ENCODE measurements at places on chromosomes 2 and 18.

GRCh38 chr2:58734365-58734764 is 493.2 kb upstream of the FANCL start:
- DNase-seq = no peak

- no peak for DNase-seq
These were observed 151.7 kb upstream of the KLF7 start for GRCh38 chr2:207317378-207317984.

GRCh38 chr2:189618197-189618596 is 37.6 kb upstream of the SLC40A1 start:
- no peak for DNase-seq

DNA sequence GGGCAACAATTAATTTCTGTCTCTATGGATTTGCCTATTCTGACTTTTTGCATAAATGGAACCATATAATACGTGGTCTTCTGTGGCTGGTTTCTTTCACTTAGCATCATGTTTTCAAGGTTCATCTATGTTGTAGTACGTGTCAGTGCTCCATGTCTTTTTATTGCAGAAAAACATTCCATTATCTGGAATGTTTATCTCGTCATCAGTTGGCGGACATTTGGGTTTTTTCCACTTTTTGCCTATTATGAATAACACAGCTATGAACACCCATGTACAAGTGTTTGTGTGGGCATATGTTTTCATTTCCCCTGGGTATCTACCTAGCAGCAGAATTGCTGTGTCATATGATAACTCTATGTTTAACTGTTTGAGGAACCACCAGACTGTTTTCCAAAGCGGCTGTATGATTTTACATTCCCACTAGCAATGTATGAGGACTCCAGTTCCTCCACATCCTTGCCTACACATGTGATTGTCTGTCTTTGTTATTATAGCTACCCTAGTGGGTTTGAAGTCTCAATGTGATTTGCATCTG is 49.9 kb downstream of the MYO7B start:
- DNase-seq = no peak

DNA sequence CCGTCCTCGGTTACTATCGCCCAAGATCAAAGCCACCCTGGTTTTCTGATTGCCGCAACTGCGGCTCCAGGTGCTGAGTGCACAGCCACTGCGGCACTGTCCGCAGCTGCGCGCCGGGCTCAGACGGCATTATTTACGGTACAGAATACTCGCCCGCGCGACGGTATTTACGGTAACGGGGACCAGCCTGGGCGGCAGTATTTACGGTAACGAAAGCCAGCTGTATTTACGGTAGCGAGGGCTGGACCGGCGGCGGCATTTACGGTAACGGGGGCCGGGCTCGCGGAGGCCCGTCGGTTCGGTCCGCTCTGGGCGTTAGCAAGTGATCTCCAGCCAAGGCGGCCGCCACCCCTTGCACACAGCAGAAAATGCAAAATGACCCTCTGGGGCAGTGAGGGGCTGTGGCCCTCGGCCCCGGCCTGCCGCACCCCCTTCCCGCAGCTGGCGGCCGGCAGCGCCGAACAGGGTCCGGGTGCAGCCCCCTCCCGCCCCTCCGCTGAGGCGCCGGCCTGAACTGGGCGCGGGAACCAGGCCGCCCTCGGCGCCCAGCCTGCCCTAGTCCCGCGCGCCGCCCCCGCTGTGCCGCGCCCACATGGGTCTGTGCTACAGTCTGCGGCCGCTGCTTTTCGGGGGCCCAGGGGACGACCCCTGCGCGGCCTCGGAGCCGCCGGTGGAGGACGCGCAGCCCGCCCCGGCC is at the start of gene GNAL:
GNAL (plus strand) TSS at position 293 of the 697 bp plus-strand sequence; CDS start at position 593, 300 bp downstream.
- DNase-seq = peak; percentile 27

- no peak for DNase-seq
These were observed 157.0 kb upstream of the RND3 start for GRCh38 chr2:150644298-150645067.

- no peak for DNase-seq
These were observed 249.9 kb downstream of the EIPR1 start for GRCh38 chr2:3127710-3128109.

DNA sequence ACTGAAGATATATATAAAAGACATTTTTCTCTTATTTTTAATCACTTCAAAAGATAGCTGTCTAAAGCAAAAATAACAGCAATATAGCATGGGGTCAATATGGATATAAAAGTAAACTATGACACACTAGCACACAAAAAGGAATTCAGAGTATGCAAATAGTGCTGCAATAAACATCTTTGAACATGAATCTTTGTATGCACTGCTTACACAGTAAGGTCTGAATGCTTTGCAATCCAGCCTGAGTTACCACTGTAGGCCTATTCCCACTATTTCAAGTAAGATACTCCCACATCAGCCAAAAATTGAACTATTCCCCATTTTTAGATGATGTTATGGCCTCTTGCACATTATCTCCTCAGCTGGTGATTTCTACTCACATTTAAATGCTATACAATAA is 27.4 kb upstream of the ERCC3 start:
- DNase-seq = no peak

- DNase-seq = no peak
These were observed 766 bp downstream of the MFF start for GRCh38 chr2:227325839-227326195.

GRCh38 chr2:127220102-127220767 is at the start of gene CYP27C1:
CYP27C1 (minus strand) TSS chr2:127220299; CDS start chr2:127220270, 29 bp downstream.
- no peak for DNase-seq

DNA sequence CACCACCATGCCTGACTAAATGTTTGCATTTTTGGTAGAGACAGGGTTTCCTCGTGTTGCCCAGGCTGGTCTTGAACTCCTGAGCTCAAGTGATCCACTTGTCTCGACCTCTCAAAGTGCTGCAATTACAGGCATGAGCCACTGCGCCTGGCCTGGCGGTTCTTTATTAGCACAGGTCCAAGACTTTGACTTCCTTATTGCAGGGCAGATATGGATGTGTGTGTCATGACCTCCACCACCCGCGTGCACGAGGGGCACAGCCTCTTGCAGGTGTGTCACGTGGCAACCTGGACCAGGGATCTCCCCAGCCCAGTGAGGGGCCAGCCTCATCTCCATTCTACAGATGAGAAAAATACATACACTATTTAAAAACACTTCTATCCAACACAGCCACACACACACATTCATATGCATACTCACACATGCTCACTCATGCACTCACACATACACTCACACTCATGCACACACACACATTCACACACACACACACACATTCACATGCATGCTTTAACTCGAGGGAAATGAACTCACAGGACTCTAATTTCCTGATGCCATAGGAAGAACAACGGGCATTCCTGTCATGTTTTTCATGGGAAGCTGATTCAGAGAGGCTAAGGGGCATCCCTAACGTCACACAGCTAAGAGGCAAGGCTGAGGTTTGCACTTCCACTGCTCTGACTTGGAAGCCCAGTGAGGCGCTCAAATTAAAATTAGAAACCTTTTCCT is 38.8 kb downstream of the RRM2 start:
- no peak for DNase-seq

GRCh38 chr2:207747653-207748560 is 21.8 kb downstream of the FZD5 start:
- DNase-seq = no peak

GRCh38 chr18:9217743-9218451 is 81.3 kb downstream of the ANKRD12 start:
- DNase-seq = no peak

DNA sequence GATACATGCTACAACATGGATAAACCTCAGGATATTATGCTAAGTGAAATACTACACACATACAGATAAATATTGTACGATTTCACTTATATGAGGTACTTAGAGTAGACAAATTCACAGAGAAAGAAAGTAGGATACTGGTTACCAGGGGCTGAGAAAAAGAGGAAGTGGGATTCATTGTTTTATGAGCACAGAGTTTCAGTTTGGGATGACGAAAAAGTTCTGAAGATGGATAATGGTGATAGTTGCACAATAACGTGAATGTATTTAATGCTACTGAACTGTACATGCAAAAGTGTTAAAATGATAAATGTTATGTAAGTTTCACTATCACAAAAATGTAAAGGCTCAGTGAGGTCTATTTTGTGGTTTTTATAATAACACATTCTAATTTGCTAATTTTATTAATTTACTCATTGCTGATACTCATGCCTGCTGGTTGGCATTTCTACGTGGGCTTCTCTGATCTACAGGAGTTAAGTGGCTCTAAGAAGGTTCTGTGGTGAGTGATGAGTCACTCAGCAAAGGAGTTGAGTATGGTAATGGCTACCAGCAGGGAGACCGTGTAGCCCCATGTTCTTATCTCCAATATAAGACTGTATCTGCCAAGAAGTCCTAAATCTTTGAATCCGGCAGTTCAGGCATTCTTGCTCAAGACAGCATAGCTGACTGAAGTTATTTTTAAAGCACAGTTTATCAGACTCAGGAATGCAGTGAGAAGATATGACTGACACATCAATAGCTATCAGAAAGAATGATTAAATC is 41.1 kb downstream of the UPP2 start:
- DNase-seq = no peak

DNA sequence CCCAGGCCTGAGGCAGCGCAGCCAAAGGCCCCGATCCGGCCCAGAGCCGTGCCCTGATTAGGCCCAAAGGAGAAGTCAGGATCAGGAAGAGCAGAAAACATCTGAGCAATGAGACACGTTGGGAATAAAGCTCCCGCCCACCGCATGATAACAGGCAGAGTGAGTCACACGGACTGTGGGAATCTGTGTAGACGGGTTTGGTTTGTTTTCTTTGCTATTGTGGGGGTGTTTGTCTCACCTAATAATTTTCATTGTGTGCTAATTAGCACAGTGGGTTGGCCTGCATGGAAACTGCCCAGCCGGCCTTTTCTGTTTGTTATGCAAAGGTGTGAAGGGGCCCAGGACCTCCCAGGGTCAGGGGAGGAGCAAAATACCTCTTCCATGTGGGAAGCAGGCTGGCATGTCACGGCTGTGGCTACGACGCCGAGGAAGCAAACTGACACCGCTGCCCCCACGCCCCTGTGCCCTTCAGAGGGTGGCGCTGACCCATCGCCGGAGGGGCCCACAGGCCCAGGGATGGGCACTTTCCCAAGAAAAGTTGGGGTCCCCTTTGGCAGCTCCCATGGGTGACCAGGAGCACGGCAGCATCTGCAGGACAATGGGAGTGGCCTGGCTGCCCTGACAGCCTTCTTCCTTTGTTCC is 68.4 kb upstream of the CTDP1 start:
- DNase-seq = no peak

- no peak for DNase-seq
These were observed 18.0 kb downstream of the DYTN start for GRCh38 chr2:206700156-206700555.

- DNase-seq = no peak
These were observed 53.7 kb upstream of the TANC1 start for GRCh38 chr2:158914731-158915130.

GRCh38 chr2:239195318-239195871 is 205.4 kb downstream of the HDAC4 start:
- DNase-seq = no peak

DNA sequence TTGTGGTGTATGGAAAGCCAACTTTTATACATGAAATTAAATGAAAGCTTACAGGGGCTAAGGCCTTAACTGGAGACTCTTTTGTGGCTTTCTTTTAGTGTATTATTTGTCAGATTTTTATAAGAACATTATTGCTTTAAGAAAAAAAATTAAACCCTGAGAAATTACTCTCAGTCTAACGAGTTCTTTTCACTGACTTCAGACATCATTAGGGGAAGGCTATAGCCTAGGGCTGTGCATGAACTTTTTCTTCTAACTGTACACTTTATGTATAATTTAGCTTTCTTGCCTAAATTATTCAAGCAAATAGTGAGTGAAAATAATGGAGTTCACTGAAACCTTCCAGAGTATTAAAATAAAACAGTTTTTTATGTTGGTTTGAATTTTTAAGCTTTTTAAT is 151.1 kb upstream of the MEIS1 start:
- DNase-seq = no peak

- DNase-seq = no peak
These were observed 31.5 kb upstream of the TMBIM1 start for GRCh38 chr2:218323526-218324472.

DNA sequence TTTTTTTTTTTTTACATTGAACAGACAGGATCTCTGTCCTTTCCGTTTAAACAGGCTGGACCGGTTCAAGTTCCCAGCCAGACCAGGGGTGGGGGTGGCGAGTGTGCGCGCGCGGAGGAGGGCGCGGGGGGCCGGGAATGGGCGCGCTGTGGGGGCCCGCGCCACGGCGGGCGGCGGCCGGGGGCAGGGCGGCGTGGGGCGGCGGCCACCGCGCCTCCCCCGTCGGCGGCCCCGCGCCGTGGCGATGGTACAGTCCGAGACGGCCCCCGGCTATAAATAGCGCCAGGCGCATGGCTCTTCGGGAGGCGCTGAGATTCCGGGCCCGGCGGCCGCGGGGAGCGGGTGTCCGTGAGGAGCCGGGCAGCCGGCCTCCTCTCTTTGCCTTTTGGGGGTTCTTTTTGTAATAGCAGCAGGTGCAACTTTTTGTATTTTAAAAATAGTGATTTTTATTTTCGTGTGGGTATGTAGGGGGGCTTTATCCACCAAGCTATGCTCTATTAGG is 430 bp upstream of the CELF4 start:
- no peak for DNase-seq

- DNase-seq = no peak
These were observed 114.1 kb upstream of the PKDCC start for GRCh38 chr2:41933585-41934320.

- no peak for DNase-seq
These were observed 46.5 kb downstream of the ZAP70 start for GRCh38 chr2:97759727-97760407.

DNA sequence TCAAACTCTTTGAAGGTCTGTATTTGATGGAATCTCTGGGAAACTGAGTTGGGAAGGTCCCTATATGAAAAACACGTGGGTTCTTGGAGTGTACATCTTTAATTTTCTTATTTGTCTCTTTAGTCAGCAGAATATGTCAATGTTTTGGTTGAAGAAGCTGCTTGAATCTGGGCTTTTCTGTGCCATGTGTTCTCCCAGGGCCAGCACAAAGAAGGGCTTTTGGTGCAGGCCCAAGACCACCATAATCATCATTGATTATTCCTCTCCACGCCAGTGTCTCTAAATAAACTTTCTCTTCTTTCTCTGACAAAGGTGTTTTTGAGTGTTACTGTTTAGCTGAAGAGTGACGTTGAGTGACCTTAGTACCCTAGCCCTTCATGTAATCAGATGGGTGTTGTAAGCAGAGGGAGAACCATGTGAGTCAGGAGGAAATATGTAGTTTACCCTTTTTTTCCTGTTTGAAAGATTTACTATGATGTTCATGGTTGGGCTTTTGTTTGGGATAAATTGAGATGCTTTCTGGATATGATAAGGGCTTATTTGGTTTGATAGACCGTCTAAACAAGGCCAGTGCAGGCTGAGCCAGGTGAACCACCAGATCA is 11.6 kb upstream of the TNP1 start:
- no peak for DNase-seq

All from stimulated activated CD4-positive, alpha-beta T cell treated with anti-CD3 and anti-CD28 coated beads, Interleukin-4, amount 100 ng/mL, for 4 hours (primary cell).